ENCODE measurements at places on chromosomes 11 and 22.

DNA sequence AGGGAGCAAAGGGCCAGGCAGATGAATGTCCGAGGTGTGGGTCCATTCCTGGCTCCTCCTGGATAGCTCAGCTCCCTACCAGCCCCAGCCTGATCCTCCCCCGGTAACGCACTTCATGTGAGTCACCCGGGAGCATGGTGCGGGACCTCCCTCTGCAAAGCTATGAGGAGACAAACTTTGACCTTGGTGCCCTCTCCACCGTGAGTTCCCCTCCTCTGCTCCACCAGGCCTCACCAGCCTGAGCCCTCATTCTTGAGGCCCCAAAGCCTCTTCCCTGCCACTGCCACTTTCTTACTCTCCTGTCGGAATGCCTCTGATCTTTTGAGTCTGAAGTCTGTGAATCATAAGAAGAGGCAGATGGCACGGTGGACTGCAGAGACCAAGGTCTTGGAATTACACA, 37.4 kb upstream of the CD82 start:
- no peak for DNase-seq

GRCh38 chr11:17415523-17416104, 27.2 kb upstream of the KCNJ11 start:
- no peak for DNase-seq

DNA sequence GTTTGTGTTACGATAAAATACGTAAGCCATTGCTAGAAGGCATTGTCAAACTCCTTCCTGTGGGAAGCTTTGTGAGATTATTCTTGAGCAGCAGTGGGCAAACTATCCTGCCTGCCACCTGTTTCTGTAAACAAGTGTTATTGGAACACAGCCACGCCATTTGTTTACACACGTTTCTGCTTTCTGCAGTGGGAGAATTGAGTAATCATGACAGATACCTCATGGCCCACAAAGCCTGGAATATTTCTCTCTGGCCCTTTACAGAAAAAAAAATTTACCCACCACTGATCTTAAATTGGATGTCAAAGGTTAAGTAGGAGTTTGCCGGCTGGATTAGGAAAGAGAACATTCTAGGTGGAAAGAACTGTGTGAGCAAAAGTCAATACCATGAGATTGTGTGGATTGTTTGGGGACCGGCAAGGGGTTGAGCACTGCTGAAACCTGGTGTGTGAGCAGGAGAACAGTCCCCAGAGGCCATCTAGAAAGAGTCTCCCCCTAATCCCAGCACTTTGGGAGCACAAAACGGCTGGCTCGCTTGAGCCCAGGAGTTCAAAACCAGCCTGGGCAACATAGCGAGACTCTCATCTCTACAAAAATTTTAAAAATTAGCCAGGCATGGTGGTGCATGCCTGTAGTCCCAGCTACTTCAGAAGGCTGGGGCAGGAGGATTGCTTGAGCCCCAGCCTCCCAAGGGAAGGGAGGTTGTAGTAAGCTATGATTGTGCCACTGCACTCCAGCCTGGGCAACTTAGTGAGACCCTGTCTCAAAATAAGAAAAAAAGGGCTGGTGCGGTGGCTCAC, 6.0 kb upstream of the PLA2G6 start:
- no peak for DNase-seq

GRCh38 chr22:45977003-45977411, at the start of gene WNT7B:
Gene WNT7B, minus strand, starts transcription at chr22:45977162. Its CDS starts 408 bp downstream, at chr22:45976754.
- DNase-seq = peak; percentile 18

- no peak for DNase-seq
These were observed 253.1 kb downstream of the CADM1 start for GRCh38 chr11:115251126-115251525.

DNA sequence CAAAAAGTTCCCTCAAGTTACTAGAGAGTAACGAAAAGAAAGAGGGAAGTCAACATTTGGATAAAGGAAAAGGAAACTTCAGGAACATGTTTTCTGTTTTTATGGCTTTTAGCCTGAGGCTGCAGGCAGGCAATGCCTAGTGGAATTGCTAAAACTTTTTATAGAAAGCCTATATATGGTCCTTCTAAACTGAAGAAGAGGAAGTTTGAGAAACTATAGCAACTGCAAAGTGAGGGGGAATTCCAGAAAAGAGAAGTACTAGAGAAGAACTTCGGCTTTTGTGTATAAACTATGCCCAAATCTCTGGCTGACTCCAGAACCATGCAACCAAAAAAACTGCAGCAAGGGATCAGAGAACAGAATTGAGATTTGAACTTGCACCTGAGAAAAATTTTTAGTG, 74.3 kb upstream of the ARHGAP42 start:
- no peak for DNase-seq

DNA sequence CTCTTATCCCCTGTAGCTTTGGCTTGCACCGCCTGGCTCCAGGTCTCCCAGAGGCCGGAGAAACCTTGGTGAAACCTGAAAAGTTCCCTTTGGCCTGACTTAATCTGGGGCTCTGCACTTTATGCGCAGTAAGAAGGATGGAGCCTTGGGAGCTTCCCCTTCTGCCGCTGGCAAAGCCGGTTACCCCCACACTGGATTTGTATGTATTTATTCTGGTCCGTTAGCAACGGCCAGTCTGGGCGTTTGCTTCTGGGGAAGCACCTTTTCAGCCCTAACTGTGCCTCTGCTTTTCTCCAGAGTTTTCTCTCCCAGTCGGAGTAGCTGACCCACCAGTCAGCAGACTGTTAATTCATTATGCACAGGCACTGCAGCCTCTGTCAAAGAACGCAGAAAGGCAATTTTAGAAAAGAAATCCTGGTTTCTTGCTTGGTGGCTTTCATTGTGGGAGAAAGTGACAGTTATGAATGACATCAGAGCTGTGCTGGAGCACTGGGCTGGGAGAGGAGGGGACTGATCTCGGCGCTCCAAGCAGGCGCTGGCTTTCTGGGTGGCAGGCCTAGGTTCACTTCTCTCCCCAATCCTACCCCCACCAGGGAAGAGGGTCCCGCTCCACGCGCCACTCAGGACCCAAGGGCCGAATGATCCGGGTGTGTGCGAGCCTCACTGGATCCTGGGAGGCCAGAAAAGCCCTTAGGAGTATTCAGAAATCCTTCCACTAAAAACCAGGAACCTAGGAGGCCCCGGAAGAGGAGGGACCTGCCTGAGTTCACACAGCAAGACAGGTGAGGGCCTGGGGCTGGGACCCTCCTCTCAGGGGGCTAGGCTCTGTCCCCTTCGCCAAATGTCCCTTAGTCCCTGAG, 70.2 kb downstream of the RTL6 start:
- no peak for DNase-seq

GRCh38 chr11:128208329-128209137, 378.8 kb downstream of the ETS1 start:
- no peak for DNase-seq

DNA sequence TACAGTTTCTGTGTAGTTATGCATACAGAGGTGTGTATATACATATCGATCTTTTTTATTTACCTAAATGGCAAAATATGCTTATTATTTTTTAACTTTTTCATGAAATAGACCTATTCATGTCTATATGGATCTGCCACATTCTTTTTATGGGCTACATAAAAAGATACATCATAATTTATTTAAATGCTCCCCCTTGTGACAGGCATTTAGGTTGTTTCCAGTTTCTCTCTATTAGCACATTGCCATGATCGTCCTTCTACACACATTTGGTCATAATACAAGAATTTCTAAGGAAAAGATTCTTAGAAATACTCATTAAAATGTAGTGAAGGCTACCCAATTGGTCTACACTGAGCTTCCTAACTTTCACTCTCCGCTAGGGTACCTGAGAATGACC, 1067.4 kb downstream of the OPCML start:
- no peak for DNase-seq

- DNase-seq = peak; percentile 55
These were observed 397.8 kb downstream of the OPCML start for GRCh38 chr11:133134314-133135173.
